ENCODE measurements at places on chromosomes 7 and 10. TPM values are rescaled to one million over a fixed set of nuclear protein-coding genes. Genes with fewer than 3 reads are reported as not detected.

The TDRD1 gene
- total RNA-seq, result not detected

The TAS2R5 gene
- total RNA-seq, result 3.3 TPM

The CCL26 gene
- 1.00 TPM for total RNA-seq

The LRRD1 gene
- total RNA-seq, result 0.19 TPM

The MINDY3 gene
- total RNA-seq, result 26.3 TPM

The NOM1 gene
- total RNA-seq, result 22.3 TPM

The MNX1 gene
- 14.9 TPM for total RNA-seq

The GALNT17 gene
- 21.9 TPM for total RNA-seq

The FGFBP3 gene
- 9.6 TPM for total RNA-seq

The ANKRD2 gene
- not detected for total RNA-seq

The ABCB1 gene
- total RNA-seq, result 31.3 TPM

The PDCD4 gene
- 122 TPM for total RNA-seq

The ABCC2 gene
- 64.0 TPM for total RNA-seq

Data from type B pancreatic cell (in vitro differentiated cells).